ENCODE measurements at places on chromosomes 6 and 20.

DNA sequence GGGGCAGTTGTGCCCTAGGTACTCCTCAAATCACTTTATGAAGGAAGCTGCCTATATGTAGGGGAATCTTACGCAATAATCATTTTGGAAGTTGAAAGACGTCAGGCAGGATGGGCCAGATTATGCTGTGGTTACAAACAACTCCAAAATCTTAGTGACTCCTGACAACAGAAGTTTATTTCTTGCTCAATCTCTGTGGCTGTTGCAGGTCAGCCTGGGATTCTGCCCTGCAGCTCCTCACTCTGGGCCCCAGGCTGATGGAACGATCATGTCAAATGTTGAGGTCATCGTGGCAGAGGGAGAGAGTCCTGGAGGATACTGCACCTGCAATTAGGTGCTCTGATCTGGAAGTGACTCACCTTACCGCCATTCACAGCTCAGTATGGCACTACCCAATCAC lies 88.4 kb downstream of the ZDHHC14 start:
- no peak for DNase-seq

- no peak for DNase-seq
These were observed 131.6 kb downstream of the HFE start for GRCh38 chr6:26218824-26219223.

- no peak for DNase-seq
These were observed 29.4 kb upstream of the RPS6KA2 start for GRCh38 chr6:166656230-166657151.

DNA sequence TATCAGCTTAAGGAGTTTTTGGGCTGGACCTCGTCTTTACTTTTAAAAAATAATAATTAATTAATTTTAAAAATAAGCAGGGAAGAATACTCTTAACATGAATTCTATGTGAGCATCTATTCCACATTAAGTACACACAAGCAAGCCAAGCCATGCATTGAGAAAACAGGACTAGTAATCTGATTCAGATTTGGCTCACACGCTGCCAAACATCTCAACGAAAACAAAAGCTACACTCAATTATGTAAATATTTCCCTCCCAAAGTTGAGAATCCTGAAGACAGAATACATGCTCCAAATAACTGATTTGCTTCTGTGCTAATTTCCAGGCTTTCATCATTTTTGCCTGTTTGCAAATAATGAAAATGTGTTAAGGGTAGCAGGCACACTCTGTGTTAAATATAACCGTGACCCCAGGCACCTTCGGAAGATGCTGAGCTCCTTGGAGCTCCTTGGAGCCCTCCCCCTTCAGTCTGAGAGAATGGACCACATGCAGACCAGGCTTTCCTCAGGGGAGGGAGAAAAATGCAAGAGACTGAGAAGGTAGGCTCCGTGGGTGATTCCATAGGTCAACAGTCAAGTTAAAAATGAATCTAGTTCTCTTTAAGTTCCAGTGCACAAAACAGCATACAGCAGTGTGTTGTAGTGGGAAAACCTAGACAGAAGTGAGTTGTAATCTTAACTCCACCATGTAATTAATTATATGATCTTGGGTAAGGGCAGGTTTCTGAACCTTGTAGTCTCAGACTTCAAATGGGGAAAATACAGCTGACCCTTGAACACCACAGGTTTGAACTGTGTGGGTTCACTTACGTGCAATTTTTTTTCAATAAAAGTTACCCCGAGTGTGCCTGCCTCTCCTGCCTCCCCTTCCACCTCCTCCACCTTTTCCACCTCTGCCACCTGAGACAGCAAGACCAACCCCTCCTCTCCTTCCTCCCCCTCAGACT lies 161.3 kb upstream of the RREB1 start:
- DNase-seq: no peak

DNA sequence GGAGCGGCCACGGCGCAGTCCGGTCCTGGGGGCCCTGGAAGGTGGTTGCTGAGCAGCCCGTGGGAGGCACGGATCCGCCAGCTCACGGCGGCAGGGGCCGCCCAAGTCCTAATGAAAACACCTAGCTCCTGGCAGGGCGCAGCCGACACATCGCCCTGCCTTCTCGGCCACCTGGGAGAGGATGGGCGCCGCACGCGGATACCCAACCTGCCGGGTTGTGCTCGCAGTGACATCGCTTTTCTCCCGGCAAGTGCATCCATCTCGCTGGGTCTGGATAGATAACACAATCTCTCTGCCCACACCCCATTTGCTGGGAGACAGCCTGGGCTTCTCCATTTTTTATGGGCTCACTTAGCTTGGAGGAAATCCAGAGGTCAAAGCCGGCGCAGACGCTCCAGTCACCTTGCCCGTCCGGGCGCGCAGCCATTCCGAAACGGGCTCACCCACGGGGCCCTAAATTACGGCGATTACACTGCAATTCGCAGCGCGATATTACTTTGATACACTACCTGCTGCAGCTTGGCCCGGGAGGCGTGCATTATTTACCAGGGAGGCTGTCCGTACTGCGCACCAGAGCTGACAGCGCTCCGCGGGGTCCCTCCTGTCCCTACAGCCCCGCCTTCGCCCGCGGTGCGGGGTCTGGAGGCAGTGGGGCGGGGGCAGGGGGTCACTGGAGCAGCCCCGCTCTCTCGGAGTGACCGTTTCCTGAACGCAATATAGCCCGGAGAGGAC lies 36.2 kb upstream of the CCDC167 start:
- DNase-seq: no peak

GRCh38 chr6:127865108-127865507 lies 35.8 kb downstream of the THEMIS start:
- DNase-seq: no peak

GRCh38 chr6:23365732-23366131 lies 760.3 kb upstream of the NRSN1 start:
- no peak for DNase-seq

GRCh38 chr6:165611294-165611693 lies 51.7 kb downstream of the PDE10A start:
- DNase-seq: no peak

- DNase-seq: no peak
These were observed 270.4 kb upstream of the PLCB4 start for GRCh38 chr20:8798505-8798904.

- DNase-seq: no peak
These were observed 93.1 kb downstream of the RNF182 start for GRCh38 chr6:14017626-14018475.

GRCh38 chr6:155528335-155528734 lies 72.7 kb upstream of the NOX3 start:
- no peak for DNase-seq

GRCh38 chr6:159180001-159180400 lies 10.8 kb downstream of the FNDC1 start:
- no peak for DNase-seq

GRCh38 chr20:50197463-50198179 lies 7.0 kb downstream of the CEBPB start:
- DNase-seq: no peak

- no peak for DNase-seq
These were observed 78.7 kb upstream of the SASH1 start for GRCh38 chr6:148263961-148264360.

- no peak for DNase-seq
These were observed 58.0 kb upstream of the AHI1 start for GRCh38 chr6:135555550-135555949.

- peak; percentile 86 for DNase-seq
These were observed 215.2 kb upstream of the ZNF184 start for GRCh38 chr6:27688014-27688586.

DNA sequence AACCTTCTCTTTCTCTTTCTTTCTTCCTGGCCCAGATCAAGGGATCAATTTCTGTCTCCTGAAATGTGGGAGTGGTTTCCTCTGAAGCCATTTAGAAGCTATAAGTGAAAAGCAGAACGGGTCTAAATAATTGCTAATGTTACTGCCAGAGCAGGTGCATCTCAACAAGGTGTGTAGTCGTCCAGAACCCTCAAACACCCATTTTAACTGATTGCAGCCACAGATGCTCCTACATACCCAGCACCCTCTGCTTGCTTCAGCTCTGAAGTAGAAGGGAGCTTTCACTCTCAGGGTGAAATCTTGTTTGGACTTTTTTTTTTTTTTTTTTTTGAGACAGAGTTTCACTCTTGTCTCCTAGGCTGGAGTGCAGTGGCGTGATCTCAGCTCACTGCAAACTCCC lies 592.1 kb upstream of the ARID1B start:
- no peak for DNase-seq

DNA sequence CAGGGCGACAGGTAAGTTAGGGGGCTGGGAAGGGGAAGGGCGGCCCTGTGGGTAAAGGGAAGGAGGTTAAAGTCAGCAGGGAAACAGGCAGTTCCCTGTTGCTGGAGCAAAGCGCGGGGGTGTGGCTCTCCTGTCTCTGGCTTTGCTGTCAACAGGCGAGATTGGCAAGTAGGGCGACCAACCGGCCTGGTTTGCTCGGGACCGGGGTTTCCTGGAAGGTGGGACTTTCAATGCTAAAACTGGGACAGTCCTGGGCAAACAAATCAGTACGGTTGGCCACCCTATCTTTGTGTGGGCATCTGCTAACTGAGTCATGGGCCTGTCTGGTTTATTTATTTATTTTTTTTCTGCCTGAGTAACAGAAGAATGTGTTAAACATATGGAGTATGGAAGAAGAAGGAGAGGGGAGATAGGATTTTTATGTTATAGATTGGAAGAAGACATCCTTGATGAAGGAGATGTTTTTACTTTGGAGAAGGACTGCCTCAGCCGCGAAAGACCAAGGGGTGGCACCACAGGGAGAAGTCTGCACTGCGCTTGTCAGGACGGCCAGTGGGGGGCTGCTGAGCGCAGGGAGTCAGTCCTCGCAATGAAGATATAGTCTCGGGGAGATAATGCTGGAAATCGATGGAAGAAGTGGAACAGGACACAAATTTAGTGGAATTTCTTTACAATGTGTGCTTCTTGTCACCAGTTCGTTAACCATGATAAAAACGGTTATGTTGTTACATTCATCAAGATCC lies 43.4 kb upstream of the ESR1 start:
- DNase-seq: no peak

- DNase-seq: no peak
These were observed 82.3 kb downstream of the YTHDF1 start for GRCh38 chr20:63133481-63134091.

- DNase-seq: no peak
These were observed 535.0 kb downstream of the RFPL4B start for GRCh38 chr6:112881828-112882780.

GRCh38 chr20:41316051-41316450 lies 1.5 kb downstream of the ZHX3 start:
- DNase-seq: no peak

DNA sequence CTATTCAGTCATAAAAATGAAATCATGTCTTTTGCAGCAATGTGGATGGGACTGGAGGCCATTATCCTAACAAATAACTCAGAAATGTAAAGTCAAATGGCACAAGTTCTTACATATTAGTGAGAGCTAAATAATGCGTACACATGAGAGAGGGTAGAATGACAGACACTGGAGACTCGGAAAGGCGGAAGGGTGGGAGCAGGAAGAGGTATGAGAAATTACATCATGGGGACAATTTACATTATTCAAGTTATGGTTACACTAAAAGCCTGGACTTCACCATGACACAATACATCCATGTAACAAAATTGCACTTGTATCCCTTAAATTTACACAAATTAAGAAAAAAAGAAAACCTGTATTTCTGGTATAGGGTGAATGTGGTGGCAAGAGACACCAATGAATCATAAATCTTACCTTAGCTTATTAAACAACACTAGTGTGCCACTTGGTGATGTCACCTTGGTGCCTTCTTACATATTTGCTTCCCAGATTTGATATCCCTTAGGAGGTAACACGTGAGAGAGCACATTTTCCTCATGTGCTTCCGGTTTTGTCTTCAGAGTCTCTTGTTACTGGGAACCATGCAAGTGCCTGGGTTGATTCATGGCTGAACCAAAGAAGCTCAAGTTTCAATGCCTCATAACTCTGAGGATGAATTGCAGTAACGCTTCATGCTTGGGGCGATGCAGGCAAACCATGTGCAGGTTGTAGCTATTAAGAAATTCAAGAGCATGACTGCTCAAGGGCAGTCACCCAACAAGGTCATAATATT lies 84.6 kb downstream of the DCDC2 start:
- no peak for DNase-seq

DNA sequence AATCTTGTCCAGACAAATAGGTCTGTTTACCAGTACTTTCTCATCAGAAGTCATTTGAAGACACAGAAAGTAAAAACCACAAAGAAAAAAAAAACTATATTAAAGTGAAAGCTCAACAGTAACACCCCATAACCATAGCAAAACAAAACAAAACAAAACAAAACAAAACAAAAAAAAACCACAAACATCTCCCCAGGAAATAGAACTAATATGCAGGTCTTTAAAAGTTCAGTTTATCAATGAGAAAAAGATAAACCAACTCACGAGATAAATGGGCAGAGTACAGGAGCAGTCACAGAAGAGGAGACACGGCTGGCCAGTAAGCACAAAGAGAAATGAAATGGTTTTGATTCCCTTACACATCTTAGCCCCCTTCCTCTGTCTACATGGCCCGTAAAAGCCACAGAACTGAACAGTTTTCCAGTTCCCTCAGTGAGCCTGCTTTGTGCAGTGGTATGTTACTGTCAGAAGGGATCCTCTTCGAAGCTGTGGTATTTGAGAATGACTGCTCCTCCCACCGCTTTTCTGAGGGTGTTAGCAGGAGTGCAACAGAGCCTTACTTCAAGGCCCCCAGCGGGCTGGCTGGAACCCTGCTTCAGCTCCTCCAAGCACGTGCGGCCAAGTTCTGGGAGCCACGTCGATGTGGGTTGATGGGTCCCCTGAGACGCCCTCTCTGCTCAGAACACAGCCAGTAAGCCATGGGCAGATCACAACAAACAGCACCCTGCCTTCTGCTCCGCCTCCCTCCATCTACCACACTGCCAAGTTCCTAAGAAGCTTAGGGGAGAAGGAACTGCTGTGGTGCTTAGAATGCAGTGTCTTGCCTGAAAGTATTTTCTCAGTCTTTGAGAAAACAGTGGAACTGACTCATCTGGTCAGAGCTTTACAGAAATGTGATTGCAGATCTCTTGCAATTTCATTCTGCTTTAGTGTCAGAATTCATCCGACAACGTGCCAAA lies 14.0 kb downstream of the UST start:
- peak; percentile 50 for DNase-seq

DNA sequence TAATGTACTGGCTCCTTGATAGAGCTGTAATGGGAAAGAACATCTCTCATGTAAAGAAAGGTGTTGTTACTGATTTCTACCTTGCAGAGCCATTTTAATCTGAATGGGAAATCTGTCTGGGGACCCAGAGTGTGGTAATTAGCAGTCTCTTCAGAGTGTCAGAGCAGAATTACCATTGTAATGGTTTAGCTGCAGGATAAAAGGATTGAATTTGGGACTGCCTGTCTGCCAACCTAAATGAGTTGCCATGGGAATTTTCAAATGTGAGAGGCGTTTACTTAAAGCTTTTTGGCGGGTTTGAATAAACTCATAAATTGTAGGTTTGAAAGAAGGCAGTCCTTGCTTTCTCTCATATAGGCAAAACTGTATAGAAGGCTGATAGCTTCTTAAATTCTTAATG lies 128.8 kb downstream of the QKI start:
- DNase-seq: no peak

Measured in effector memory CD8-positive, alpha-beta T cell (primary cell).